ENCODE measurements at places on chromosomes 11 and 22.

- DNase-seq = no peak
Observed at GRCh38 chr22:40594924-40595323, 41.6 kb downstream of the MRTFA start.

- DNase-seq = no peak
Observed at GRCh38 chr11:78231962-78232501, 43.3 kb downstream of the USP35 start.

GRCh38 chr11:113477321-113477720 is 2.1 kb upstream of the DRD2 start:
- no peak for DNase-seq

GRCh38 chr11:114827736-114828135 is 149.4 kb downstream of the NXPE2 start:
- no peak for DNase-seq

DNA sequence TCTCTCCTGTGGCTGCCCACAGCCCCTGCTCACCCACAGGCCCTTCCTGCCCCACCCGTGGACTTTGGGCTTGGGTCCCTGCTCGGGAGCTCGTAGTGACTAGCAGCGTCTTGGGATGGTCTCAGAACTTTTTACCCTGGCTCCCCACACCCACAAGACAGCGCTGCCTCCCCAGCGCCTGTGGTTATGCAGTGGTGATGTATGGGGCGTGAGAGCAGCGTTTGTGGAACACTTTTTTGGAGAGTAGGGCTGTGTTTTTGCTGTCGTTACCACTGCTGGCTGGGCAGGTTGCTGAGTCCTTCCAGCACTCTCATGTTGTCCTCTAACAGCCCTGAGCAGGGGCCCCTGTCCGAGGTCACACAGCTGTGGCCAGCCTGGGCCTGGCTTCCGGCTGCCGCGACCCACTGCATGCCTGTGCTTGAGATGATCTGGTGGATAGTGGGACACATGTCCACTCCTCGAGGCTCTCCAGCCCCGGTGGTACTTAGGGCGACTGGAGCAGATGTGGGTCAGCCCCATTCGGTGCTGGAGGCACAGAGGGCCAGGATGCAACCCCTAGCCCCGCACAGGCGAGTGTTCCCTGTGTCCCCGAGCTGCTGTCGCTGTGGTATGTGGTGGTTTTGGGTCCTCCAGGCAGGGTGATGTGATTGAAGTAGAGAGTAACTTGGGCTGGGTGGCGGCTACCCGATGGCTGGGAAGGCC is 7.1 kb upstream of the GRAMD4 start:
- no peak for DNase-seq

- DNase-seq = no peak
Observed at GRCh38 chr22:27318516-27318915, 483.0 kb downstream of the MN1 start.

- no peak for DNase-seq
Observed at GRCh38 chr11:111635706-111636045, 33.4 kb downstream of the SIK2 start.

DNA sequence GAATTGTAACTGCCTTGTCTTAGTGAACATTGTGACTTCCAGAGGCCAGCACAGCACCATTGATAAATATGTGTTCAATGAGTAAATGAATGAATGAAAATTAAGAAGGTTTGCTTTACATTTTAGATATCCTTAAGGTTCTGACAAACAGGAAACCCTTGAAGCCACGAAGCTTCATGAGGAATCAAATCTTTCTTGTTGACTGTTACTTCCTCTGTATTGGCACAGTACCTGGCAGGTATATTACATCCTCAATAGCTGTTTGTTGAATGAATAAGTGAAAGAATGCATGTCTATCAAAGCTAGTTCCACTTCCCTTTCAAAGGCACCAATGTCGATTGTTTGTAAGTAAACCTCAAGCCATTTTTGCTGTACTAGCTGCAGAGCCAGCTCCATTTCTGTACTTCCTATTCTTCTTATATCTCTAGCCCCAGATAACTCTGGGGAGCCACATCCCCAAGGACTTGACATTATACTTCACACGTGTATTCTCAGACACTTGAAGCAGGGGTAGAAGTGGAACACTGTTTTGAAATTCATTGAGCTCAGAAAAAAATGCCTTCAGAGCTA is 140.3 kb upstream of the RAG2 start:
- no peak for DNase-seq

DNA sequence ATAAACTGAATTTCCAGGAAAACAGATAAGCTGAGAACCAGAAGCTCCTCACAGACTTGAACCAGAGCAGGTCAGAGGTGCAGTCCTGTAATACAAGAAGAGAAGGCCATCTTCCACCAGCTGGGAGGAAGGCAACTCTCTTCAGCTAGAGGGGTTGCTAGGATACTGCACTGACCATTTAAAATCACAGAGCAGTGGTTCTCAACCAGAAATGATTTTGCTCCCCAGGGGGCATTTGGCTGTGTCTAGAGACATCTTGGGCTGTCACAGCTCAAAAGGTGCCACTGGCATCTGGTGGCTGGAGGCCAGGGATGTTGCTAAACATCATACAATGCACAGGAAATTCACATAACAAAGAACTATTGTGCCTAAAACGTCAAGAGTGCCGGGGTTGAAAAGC is 17.2 kb downstream of the OPCML start:
- no peak for DNase-seq

DNA sequence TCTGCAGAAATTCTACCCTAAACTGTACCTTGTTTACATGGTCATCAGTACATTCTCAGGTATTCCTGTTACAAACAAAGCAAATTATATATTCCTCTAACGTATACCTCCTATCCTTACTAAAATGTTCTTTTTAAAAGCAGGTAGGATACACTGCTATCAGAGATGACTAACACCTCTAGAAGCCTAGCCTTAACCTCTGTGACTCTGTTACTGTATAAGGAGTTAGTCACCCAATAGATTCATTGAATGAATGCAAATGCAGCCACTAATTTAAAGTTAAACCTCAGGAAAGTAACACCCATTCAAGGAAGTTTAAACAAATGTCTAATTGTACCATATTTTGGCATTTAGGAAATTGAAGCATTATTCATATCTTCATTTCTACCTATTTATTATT is 82.2 kb downstream of the FCHSD2 start:
- no peak for DNase-seq

DNA sequence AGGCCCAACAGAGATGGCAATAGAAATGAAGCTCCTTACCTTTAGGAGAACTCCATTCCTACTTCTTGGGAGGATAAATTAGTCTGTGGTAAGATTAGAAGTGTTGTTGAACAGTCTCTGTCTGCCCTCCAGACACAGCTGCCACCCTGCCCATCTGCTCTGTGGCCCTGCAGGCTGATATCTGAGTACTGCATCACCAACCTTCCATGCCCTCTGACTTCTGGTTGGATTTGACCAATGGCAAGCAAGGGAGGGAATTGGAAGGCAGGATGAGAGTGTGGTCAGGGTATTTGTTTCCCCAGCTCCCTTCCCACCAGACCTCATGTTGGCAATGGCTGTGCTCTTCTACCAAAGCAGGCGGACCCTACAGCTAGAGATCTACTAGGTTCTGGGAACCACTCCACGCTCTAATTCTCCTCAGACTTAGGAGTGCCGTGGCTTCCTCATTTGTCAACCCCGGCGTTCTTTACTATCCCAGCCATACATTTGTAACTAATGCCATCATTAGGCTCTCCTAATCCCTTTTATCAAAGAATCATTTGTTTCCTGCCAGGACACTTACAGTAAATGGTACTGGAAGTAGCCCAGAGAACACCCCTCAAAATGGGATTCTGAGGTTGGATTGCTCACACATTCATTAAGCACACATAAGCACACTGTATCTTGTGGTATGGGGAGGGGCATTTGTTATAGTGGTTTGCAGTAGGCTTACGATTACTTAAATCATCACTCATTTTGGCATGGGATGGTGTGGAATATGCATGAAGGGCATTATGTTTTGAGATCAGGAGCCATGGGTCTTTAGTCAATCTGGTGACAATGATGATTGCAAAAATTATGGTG is 35.4 kb upstream of the CD44 start:
- DNase-seq = no peak

GRCh38 chr22:28600546-28601143 is 79.0 kb downstream of the TTC28 start:
- no peak for DNase-seq

GRCh38 chr11:33835143-33835878 is 56.6 kb downstream of the LMO2 start:
- no peak for DNase-seq

DNA sequence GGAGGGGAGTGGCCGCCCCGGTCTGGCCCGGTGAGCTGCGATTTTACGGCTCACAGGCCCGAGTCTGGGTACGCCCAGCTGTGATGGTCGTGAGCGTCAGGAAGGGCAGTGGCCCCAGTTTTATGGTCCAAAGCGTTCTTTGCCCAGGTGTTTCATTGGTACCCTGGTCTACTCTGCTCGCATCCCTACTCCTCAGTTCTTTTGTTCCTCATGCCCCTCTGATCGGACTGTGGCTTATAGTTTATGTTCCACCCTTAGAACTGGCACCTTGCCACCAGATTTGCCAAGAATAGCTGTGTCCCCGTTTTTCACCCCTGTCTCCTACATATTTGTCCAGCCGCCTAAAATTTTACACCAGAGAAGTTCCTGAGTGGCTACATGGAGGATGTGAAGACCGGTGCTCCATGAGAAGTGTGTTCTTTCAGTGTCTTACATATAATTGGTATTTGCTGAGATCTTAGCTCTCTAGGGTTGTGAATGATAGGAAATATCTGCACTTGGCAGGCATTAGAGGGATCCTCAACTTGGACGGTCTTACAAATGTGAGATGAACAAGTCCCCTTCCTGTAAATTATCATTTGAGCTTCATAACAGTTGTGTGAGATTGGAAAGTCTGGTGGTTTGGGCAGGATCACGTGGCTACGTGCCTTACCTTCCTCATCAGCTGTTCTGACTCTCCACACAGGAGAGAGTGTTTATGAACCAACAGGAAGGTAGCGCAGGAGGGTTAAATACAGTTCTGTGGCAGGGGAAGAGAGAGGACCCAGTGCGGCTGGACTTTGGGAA is 1.1 kb downstream of the PANX1 start:
- DNase-seq = no peak

GRCh38 chr22:28981818-28982499 is 79.7 kb downstream of the C22orf31 start:
- DNase-seq = no peak

DNA sequence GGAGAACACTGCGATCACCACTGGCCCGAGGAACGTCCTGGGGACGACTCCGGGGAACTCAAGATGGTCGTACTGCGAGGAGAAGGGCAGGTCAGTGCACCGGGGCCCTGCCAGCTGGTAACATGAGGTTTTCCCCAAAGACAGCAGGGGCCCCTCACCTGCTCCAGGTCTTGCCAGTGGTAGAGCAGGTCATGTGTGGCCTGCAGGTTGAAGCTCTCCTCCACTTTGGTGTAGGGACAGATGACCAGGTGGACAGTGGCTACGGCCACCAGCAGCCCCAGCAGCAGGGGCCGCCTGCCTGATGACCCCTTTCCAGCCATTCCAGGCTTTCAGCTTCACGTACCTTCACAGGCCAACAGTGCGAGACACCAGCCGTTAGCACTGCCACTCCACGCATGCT is 4.8 kb downstream of the ALG12 start:
- no peak for DNase-seq

- DNase-seq = no peak
Observed at GRCh38 chr11:2202071-2202899, 30.7 kb upstream of the TH start.

DNA sequence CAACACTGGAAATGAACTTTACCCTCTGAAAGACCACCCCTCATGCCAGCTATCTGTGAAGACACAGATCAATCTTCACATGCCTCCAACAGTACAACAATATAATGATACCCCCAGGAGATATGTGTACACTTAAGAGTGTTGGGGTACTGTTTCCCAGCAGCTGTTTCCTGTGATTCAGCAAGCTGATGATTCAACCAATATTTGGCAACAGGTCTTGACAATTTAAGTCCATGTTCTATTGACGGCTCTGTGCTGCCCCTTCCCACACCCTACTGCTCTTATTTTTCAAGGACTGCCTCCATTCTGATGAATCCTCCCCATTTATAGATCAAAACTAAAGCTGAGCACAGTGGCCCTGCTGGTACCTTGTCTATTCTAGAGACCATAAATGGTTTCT is 6.6 kb downstream of the SNX19 start:
- DNase-seq = no peak

DNA sequence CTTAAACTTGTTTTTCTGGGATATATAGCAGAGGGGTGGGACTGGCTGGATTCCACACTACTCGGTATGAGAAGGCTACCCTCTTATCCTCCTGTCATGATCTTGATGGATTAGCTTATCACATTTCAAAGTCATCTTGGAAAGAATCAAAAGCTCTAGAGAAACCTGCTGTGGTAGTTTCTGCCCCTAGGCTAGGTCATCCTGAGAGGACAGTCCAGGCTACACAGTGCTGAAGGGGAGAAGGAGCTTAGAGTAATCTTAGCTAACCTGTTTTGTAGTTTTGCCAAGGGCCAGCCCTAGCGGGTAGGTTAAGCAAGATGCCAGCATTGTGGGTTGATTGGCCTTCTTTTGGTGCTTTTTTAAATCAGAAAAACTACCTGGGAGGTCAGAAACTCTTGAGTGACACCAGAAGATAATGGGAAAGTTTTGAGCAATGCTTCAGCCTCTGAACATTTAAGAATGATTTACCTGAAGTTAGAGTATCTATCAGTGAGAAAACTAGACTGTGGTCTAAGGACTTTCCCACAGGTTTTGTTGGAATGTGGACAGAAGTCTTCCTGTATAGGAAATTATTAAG is 21.3 kb downstream of the PIWIL4 start:
- no peak for DNase-seq

- no peak for DNase-seq
Observed at GRCh38 chr11:130418756-130419155, 9.7 kb downstream of the ADAMTS8 start.

GRCh38 chr11:14184028-14184940 is 174.7 kb downstream of the RRAS2 start:
- no peak for DNase-seq

DNA sequence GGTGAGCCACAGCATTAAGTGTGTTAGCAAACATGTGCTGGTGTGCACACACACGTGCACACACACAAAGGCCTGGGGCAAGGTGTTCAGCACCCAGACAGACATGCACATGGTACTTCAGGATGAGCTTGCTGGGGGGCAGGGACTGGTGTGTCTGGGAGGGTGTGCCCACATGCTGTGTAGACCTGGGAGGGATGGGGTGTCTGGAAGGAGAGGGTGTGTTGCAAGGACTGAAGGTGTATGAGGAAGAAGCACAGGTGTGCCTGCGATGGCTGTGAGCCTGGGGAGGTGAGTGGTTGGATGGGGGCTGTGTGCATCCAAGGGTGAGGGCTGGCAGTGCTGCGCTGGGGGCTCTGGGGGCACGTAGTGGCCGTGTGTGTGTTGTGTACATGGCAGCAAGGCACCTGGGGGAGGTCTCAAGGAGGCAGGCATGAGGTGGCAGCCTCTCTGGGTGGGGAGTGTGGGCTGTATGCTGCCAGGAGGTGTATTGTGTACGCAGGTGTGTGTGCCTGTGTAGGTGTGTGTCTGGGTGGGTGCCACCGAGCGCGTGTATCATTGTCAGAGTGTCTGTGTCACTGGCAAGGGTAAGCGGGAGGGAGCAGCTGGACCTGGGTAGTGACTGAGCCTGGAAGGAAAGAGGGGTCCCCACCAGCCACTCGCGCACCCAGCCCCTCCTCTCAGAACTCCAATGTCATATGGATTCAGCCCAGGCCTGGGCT is 2.2 kb downstream of the NRXN2 start:
- no peak for DNase-seq

- no peak for DNase-seq
Observed at GRCh38 chr22:29773233-29773632, 6.1 kb downstream of the UQCR10 start.

Data from stimulated activated CD4-positive, alpha-beta T cell treated with anti-CD3 and anti-CD28 coated beads, Interleukin-15, amount 100 ng/mL, for 1 hour (primary cell).